Right hindlimb (tissue), 1 donor: ENCODE measurements at places on chromosomes 4 and X.

- no peak for DNase-seq
These were observed 1026.6 kb downstream of the RAPGEF2 start for GRCh38 chr4:160129439-160129838.

GRCh38 chr4:13325744-13326143 is 158.4 kb downstream of the RAB28 start:
- DNase-seq, result no peak

- no peak for DNase-seq
These were observed 618.0 kb downstream of the STPG2 start for GRCh38 chr4:97525236-97525635.

DNA sequence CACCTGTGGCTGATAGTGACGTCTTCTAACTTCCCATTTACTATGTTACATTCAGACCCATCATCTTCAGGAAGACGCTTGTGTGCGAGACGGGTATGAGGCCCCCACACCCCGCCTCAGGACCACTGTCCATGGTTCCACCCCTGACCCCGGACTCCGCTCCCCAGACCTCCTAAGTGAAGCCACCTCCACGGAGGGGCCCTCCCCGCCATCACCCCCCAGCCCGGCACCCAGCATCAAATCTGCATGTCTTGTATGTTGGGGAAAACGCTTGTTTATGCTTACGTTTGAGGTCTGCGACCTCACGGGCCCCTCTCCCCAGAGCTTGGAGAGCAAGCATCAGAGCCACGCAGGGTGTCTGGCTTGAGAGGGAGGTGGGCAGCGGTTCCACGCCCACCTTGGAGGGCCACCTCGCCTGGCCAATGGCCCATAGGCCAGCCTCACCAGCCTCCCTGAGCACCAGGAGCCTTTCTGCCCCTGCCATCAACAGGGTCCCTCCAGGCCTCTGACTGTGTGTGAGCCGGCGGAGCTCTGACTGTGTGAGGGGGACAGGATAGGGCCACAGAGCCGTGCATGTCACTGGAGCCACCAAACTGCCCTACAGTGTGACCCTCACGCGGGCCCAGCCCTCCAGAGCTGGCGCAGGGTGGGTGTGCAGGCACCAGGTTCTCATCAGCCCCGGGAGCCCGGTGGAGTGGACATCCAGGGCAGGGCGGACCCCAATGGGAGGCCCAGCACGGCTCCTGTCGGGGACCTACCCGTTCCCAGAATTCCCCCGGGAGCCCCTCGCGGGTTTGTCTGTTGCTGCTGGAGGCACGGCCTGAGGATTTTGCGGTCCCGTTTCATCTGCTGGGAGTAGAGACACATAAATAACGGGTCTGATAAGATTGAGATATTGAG is 88.4 kb upstream of the NKX1-1 start:
- peak; percentile 10 for DNase-seq

GRCh38 chrX:69066021-69066757 is 99.1 kb downstream of the PJA1 start:
- DNase-seq, result no peak

- no peak for DNase-seq
These were observed 8.0 kb upstream of the NAT8L start for GRCh38 chr4:2051086-2051485.

DNA sequence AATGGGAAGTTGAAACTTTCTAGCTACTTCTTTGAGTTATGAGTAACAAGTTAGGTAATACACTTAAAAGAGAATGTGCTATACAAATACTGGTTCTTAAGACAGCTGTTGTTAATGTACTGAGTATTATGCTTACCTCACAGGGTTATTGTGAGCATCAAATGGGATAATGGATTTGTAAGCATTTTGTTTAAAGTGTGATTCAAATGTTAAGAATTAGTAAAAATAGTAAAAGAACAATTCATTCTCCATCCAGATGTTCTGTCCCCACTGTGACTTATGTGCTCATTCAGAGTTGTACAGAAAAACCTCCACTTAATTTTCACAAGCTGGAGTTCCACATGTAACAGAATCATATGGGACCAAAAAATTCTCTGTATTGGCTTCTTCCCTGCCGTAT is 63.6 kb downstream of the AR start:
- no peak for DNase-seq

- DNase-seq, result no peak
These were observed 108.5 kb downstream of the FAM53A start for GRCh38 chr4:1575418-1576303.

DNA sequence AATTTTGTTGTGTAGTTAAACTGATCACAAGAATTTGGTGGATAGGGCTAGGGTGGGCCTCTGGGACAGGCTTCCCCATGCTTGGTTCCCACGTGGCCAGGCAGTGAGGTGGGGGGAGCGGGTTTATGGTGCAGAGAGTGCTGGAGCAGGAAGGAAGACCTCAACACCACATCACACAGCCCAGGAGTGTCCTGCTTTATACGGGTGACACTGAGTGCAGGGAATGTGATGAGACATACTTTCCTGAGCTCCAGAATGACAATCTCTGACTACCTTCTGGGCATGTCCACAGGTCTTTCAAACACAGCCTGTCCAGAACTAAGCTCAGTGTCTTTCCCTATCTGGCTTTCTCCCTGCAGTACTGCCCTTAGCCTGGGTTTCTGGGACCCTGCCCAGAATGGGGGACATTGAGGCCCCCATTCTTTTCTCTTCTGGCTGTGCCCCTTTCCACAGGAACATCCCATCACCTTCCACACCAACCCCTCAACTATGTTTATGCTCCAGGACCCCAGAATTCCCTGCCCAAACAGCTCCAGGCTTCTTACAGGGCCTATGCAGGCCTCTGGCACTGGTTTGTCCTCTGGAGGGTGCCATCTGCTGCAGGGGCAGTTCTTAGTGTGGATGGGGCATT is 36.5 kb upstream of the RASL11B start:
- DNase-seq, result no peak

GRCh38 chr4:159144112-159144694 is 41.3 kb downstream of the RAPGEF2 start:
- no peak for DNase-seq

- DNase-seq, result no peak
These were observed 5.2 kb downstream of the POU4F2 start for GRCh38 chr4:146643812-146644401.

- DNase-seq, result no peak
These were observed 73.7 kb downstream of the CHST7 start for GRCh38 chrX:46647251-46647650.

- peak; percentile 32 for DNase-seq
These were observed 262.2 kb upstream of the INTU start for GRCh38 chr4:127370604-127371003.

DNA sequence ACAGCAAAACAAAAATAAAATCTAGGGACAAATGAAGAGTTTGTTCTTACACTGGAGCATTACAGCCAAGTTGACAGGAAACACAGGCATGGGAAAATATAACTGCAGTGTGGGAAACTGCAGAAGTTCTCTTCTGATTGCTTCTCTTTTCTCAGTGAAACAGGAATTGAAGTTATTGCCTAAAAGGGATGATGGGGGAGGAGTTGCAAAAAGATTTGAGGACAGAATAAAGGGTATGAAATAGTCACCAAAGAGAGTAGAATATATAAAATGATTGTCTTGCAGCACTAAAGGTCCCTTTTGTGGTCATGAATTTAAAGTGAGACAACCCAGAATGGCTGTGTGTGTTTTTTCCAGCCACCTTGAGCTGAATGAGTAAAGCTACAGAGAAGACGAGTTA is 103.7 kb downstream of the JADE1 start:
- no peak for DNase-seq

DNA sequence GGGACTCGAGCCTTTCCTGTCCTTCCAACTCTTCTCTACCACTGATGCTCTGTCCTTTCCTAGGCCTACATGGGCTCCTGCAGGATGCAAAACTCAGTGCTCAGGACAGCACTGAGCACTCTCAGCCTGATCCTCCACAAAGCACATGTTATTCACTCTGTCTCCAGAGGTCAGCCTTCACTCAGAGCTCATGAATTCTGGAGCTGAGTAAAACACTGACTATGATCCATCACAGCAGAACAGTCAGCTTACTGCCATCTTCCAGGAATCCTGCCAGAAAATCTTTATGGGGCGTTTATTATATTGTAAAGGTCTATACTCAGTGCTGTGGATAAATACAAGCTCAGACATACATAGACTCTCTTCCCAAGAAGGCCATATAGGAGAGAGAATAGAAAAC is 121.5 kb upstream of the CPEB2 start:
- DNase-seq, result no peak

DNA sequence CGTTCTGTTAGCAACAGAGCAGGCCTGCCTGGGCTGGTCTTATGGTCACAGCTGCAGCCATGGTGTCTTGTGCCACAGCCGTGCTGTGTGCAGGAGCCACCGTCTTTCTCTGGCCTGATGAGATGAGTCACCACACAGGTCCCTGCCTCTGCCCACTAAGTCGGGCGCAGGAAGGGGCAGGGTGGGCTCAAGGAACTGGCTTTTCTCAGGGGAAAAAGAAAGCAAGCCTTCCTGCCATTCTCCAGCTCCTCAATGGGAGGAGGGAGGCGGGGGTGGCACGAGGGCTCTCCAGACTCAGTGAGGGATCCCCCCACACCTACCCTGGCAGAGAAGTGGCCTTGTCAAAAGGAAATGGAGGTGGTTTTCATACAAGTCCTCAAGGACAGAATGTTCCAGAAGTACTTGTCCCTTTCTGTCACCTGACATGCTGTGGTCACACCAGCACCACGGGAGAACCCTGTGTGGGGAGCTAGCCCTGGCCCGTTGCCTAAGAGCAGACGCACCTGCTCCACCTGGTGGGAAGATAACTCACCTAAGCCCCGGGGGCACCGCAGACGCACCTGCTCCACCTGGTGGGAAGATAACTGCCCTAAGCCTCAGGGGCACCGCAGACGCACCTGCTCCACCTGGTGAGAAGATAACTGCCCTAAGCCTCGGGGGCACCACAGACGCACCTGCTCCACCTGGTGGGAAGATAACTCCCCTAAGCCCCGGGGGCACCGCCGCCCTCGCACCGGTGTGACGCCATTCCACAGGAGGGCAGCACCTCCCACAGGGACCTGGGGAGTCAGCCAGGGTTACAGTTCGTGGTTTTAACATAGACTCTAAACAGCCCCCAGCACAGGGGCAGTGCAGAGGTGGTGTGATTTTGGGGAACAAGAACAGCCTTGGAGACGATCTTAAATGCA is 18.5 kb downstream of the UVSSA start:
- DNase-seq, result peak; percentile 9

- DNase-seq, result no peak
These were observed 1039.7 kb downstream of the RAPGEF2 start for GRCh38 chr4:160142579-160142978.

- peak; percentile 49 for DNase-seq
These were observed 84.3 kb upstream of the PSAPL1 start for GRCh38 chr4:7518871-7519637.

- no peak for DNase-seq
These were observed 85.2 kb upstream of the STS start for GRCh38 chrX:7062276-7062675.

DNA sequence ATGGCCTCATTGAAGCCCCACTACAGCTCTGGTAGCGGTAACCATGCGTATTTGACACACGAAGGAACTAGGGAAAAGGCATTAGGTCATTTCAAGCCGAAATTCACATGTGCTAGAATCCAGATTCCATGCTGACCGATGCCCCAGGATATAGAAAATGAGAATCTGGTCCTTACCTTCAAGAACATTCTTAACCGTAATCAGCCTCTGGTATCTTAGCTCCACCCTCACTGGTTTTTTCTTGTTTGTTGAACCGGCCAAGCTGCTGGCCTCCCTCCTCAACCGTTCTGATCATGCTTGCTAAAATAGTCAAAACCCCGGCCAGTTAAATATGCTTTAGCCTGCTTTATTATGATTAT is 876 bp downstream of the HPRT1 start:
- no peak for DNase-seq

DNA sequence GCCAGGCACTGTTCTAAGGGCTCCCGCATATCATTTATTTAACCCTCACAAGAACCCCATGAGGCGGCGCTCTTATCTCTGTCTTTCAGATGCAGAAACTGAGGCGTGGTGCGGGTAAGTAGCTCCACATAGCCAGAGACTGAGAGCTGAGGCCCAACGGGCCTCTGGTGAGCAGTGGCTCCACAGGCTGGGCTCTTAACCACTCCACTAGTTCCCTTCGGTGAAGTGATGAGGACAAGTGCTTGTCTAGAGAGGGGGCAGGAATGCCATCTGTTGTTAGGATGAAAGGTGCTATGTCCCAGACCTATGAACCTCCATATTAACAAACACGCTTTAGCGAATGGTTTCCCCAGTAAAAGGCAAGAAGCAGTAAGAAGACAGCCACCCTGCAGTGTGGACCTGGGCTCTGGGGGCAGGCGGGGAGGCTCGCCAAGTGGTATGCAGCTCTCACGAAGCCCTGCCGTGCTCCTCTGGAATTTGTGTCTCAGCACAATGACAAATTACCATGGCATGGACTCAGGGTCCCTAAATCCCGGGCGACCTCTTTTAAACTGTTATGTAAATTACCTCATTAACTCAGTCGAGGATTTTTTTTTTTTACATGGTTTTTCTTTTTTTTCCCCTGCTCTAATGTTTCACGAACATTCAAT is 20.9 kb upstream of the S100G start:
- no peak for DNase-seq

- no peak for DNase-seq
These were observed 97.8 kb downstream of the TMEM47 start for GRCh38 chrX:34559325-34559724.

- no peak for DNase-seq
These were observed 29.8 kb upstream of the CCNG2 start for GRCh38 chr4:77127215-77127614.

- DNase-seq, result no peak
These were observed 281.3 kb downstream of the PPP3CA start for GRCh38 chr4:101065935-101066485.

DNA sequence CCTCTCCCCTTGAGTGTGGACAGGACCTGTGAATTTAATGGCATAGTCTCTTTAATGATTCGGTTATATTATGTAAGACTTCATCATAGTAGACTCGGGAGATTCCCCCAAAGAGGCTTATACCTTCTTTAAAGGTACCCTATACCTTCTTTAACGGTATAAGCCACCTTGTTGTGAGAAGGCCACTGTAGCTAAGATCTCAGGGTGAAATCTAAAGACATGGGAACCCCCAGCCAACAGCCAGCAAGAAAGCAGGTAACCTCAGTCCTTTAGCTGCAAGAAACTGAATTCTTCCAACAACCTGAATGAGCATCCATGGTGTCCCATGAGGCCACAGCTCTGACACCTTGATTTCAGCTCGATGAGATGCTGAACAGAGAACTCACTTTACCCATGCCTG is 931 bp downstream of the DDX60 start:
- DNase-seq, result peak; percentile 12

DNA sequence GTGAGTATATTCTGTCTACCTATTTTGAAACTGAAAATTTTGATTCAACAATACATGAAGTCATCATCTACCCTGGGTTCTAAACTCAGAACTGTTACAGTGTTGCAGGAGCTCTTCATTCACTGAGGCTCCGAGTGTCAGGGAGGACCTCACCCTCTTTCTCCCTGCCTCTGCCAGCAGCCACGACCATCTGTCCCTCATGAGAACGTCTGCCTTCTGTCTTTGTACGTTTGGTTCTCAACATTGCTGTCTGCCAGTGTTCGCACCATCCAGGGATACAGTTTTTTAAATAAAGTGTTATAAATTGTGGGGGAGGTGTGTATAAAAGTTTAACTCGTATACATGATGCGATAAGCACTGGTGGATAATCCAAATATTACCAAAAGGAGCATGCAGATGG is 55.5 kb downstream of the TRAPPC11 start:
- DNase-seq, result no peak
